ENCODE measurements at places on chromosomes 13 and 19. TPM values are rescaled to one million over a fixed set of nuclear protein-coding genes. Genes with fewer than 3 reads are reported as not detected.
A peak's percentile ranks its signal among the peaks of the same experiment; 100 is the strongest.

DNA sequence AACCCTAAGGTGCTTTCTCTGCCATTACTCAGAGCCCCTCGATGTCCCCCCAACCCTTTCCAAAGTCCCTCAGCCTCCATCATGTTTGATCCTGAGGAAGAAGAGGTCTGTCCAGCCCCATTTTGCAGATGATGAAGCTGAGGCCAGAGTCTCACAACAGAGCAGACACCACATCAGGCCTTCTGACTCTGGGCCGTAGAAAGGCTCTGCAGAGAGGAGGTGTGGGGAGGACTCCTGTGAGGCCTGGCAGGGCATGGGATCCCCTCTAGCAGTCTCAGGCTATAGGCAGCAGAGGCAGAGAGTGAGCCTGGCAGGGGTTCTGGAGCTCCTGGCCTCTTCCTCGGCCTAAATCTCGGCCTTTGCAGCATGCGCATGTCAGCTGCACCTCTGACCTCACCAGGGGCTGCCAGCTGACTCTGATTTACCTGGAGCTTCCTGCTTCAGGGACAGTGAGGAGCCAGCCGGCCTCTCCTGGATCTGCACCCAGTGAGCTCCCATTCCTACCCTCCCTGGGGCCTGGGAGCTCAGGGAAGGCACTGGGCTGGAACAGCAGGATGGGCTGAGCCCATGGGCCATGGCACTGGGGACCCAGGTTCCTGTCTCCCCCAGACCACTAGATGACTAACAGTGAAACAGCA lies 41.7 kb upstream of the VSTM2B start:
- DNase-seq = no peak

HCN2 gene
- total RNA-seq = 0.17 TPM

LRFN3 gene
- 10.5 TPM for total RNA-seq

GRCh38 chr13:113969973-113970611 lies 3.8 kb downstream of the C13orf46 start:
- DNase-seq = peak; percentile 73

GRCh38 chr19:5091018-5091683 lies 122.2 kb downstream of the KDM4B start:
- no peak for DNase-seq

FPR1 gene
- 14.5 TPM for total RNA-seq

DNA sequence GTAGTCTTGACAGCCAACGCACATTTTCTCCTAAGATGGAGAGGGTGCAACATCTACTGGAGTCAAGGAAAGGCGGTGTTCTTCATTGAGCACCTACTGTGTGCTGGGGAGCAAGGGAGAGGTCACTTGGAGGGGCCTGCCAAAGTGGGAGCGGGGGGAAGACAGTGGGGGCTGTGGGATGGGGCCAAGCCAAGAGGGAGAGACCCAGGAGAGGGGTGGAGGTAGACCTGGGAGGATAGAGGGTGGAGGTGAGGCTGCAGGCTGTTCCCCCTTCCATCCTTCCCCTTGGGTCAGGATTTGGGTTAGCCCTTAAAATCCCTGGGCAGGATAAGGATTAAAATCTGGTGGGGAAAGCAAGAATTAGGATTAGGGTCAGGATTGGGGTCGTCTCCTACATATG lies 1.7 kb upstream of the PLPP2 start:
- no peak for DNase-seq

DNA sequence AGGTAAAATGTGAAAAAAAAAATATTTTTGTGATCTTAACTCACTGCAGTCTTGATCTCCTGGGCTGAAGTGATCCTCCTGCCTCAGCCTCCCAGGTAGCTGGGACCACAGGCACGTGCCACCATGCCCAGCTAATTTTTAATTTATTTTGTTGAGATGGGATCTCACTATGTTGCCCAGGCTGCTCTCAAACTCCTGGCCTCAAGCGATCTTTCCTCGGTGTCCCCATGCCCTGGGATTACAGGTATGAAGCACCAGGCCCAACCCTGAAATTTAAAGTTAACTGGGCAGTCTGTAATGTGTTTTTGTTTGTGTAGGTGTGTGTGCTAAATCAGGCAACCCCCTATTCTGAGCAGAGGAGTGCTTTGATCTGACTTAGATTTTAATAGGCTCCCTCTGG lies 3.4 kb upstream of the C5AR1 start:
- DNase-seq = no peak

All from mucosa of descending colon (tissue), 3 donors.